Jurkat, Clone E6-1 (cell line): ENCODE measurements at places on chromosomes 1 and 21.

DNA sequence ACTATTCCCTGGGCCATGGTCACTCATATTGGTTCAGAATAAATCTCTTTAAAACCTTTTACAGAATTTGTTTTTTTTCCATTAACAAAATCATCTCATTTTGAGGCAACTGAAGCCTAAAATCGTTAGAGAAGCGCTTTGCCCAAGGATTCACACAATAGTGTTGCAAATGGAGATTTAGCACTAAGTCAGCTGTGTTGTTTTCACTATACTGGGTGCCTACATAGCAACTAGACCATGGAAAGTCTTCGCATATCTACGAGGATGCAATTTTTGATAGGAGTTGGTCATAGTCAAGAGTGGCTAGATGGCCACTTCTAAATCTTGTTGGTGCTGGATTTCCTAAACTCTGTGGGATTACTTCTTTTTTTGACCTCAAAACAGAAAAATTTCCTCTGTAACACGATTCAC lies 530 bp upstream of the TIPRL start:
- no peak for DNase-seq

DNA sequence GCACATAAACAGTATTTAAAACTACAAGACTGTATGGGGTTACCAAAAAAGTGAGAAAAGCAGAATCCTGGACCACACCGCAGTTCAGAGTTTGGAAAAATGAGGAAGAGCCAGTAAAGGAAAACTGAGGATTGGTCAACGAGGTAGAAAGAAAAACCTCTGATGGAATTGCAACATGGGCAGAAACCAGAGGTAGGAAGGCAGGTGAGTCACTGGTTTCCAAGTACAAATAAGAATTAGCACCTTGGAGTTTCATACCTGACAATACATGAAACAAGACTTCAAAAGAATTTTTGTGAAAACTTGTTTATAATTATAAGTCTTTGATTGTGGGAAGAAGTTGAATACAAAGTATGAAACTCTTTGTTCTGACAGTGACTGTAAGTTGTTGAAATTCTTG lies 533.7 kb upstream of the DAB1 start:
- no peak for DNase-seq

DNA sequence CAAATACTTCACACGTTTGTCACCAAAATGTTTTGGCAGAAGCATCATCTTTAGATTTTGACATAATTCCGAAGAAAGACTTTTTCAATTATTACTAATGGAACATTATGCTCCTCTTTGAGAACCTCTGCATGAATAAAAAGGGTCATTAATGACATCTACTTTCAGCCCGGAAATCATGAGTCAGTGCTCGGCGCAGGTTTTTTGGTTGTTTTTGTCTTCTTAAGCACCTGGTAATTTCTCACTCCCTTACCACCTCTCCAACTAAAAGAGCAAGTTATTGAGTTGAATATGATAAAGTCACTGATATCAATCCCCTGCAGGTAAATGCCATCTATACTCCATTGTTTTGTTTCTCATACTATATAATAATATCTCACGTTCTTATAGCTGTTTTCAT lies 113.0 kb upstream of the PBX1 start:
- no peak for DNase-seq

- DNase-seq, result no peak
Measured at GRCh38 chr1:58304346-58304975, 242.1 kb downstream of the OMA1 start.
